Activated CD4-positive, alpha-beta T cell treated with anti-CD3 and anti-CD28 coated beads for 24 hours (primary cell): ENCODE measurements at places on chromosomes 11 and 22.

DNA sequence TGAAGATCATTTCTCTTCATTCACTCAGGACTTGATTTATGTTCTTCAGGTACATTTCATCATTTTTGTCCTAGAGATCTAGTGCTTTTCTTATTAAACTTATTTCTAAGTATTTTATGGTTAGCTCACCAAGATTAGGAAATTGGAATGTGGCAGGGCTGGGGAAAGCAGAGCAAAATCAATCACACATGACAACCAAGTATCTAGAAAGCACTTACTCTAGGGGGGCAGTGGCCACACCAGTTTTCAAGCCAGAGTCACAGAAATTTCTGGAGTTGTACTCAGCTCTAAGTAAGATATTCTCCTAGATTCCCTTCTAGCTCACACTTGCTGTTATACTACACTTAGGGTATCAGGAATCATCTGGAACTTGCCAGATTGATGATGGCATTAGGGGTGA is 33.3 kb upstream of the MYEOV start:
- DNase-seq: no peak

DNA sequence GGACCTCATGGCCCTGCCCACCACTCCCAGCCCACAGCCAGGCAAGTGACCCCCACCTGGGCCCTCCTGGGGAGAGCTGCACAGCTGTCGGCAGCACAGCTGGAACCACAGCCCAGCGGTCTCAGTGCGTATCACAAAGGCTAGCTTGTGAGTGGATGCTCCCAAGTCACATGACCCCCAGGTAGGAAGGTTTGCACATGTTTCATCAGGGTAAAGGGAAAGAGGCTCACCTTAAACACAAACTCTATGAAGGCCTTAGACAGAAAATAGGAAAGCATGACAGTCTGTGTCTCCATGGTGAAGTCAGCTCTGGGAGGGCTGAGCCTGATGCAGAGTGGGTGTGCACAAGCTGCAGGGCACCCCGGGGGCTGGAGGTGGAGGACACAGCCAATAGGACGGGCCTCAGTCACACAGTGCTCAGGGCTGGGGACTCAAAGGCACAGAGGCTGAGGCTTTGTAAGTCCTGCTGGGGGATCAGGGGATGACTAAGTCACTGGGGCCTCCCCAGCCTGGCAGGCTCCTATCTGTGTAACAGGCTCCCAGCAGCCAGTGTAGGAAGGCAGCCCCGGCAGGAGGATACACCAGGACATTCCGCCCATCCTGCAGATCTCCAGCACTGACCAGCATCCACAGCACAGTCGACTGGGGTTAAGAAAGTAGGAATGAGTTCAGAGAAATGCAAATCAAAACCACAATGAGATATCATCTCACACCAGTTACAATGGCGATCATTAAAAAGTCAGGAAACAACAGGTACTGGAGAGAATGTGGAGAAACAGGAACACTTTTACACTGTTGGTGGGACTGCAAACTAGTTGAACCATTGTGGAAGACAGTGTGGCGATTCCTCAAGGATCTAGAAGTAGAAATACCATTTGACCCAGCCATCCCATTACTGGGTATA is 22.0 kb downstream of the CELSR1 start:
- no peak for DNase-seq

DNA sequence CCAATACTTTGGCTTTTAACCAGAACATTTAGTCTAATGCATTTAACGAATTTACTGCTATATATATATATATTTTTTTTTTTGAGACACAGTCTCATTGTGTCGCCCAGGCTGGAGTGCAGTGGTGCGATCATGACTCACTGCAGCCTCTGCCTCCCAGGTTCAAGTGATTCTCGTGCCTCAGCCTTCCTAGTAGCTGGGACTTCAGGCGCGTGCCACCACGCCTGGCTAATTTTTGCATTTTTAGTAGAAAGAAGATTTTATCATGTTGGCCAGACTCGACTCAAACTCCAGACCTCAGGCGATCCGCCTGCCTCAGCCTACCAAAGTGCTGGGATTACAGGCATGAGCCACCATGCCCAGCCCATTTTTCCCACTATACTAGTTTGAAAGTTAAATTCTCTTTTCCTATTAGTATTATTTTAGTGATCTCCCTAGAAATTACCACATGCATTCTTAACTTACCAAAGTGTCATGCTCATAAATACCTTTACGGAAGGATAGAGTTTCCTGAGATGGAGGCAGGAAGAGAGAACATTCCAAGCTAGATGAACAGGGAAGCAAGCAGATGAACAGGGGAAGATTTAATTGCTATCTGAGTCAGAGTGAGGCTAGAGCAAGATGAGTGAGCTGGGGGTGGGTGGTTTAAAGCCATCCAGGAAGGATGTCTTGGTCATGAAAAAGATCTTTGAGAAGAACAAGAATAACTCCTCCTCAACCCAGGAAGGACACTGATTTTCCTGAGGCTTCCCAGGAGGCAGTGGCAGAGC is 4.4 kb upstream of the PGAP2 start:
- DNase-seq: no peak

GRCh38 chr11:31875866-31876560 is 64.9 kb upstream of the PAX6 start:
- DNase-seq: no peak

- no peak for DNase-seq
Measured at GRCh38 chr11:116773203-116774097, 663 bp upstream of the BUD13 start.

GRCh38 chr22:35977136-35977535 is 51.5 kb downstream of the RBFOX2 start:
- DNase-seq: no peak

- no peak for DNase-seq
Measured at GRCh38 chr11:126766440-126766839, 234.1 kb downstream of the KIRREL3 start.

- no peak for DNase-seq
Measured at GRCh38 chr22:45157907-45158306, 5.8 kb upstream of the NUP50 start.

GRCh38 chr11:68297812-68298658 is 14.4 kb upstream of the LRP5 start:
- DNase-seq: peak; percentile 53

DNA sequence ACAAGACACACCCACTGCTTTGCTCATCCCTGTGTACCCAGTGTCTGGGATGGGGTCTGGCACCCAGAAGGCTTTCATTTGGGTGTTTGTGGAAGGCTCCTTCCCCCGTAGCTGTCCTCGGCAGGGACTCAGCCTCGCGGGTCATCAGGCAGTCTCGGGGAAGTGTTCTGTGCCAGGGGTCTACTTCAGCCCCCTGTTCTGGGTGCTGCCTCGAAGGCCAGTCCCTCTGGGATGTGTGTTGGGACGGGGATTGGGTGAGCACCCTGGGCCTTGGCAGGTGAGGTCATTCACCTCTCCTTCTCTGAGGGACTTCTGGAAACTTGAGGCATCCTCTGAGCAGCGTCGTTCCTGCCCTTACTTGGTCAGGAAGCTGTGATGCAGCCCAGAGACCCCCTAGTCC is 65.5 kb downstream of the RPUSD4 start:
- DNase-seq: no peak

- no peak for DNase-seq
Measured at GRCh38 chr22:35910003-35910769, 118.4 kb downstream of the RBFOX2 start.

DNA sequence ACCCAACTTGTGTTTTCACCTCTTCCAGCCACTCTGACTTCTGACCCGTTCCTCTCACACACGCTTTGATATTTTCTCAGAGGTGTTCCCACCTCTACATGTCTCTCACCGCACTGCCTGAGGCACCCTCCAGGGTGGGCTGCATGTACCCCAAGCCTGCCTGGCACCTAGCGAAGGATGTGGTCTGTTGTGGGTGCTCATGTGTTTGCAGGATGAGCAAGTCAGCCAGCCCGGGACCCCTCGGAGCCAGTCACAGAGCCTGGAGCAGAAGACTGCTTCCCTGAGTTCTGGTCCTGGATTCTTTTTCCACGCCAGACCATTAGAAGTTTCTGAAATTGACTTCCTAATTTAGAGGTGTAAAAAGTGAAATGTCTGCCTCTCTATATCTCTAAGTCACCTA is 3.8 kb downstream of the GTSE1 start:
- no peak for DNase-seq

DNA sequence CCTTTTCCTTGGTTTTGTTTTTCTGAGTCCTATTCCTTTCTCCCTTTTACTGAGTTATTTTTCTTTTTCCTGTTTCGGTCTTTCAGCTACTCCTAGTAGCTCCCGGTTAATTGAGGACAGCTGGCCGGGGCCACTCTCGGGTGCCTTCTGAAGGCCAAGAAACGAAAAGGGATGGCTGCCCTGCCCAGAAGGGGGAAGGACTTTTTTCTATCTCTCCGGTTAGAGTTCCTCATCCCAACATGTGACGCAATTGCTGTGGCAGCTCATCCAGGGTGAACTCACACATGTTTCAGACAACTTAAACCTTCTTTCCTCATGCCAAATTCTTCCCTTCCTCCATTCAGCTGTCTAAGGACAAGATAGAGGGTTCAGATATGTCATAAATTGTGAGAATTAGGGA is 83.6 kb downstream of the PIWIL4 start:
- DNase-seq: no peak

DNA sequence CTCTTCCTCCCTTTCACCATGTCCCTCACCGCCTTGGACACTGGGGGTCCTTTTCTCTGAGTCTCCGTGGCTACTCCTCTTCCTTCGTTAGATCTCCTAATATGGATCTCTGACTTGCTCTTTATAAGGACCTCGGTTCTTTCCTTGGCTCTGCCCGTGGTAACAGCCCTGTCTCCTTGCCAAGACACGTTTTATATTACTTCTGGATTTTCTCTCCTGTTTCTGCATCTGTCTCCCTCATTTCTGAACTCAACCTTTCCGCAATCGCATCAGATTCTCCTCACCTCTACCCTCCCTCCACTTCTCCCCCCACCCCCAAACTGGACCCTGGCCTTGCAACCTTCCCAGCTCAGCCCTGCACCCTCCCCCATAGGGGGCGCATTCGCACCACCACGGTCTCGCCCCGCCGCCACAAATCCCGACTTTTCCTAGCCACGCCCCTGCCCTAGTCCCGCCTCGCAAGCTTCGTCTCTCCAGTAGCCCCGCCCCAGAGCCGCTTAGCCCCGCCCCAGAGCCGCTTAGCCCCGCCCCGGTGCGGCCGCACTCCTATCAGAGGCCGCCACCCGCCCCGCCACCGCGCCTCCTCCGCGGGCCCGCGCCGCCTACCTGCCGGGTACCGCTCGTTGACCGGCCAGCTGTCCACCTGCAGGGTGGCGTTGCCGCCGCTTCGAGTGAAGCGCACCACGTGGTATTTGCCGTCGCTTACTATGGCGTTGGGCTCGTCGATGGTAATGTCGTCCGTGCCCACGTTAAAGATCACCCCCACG is 39.0 kb downstream of the SLC22A12 start:
- no peak for DNase-seq

DNA sequence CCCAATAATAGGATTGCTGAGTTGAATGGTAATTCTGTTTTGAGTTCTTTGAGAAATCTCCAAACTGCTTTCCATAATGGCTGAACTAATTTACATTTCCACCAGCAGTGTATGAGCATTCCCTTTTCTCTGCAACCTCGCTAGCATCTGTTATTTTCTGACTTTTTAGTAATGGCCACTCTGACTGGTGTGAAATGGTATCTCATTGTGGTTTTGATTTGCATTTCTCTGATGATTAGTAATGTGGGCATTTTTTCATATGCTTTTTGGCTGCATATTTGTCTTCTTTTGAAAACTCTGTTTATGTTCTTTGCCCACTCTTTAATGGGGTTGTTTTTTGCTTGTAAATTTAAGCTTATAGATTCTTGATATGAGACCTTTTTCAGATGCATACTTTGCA is 97.4 kb downstream of the FDX1 start:
- DNase-seq: no peak

DNA sequence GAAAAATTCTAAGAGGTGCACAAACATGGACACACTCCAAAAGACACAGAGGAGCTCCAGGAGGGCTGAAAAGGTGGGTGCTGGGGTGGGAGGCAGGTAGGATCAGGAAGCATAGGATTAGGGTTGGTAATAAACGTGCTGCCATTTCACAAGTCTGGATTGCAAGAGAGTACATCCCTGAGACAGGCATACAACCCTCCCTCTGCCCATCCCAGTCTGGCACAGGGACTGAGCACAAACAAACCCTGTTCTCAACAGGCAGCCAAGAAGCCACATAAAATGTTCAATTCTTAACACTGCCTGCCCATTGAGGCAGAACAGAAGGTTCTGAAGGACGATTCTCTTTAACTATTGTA is 18.5 kb downstream of the SLC35F2 start:
- no peak for DNase-seq

GRCh38 chr11:134357545-134357839 is 25.7 kb downstream of the GLB1L2 start:
- DNase-seq: no peak

DNA sequence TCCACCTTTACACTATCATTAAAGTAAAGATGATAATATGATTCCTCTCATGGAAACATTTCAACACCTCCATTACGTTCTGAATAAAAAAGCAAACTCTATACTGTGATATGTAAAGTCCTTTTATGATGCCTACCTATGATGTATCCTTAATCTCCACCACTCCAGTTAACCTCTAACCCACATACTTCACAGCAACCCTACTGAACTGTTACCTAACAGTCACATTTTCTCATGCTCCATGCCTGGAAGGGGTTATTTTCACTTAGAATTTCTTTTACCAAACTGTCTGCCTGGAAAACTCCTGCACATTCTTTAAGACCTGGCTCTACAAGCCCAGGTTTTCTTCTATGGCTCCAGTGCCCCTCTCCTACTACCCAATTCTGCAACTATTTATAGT is 129.1 kb downstream of the FCHSD2 start:
- no peak for DNase-seq

- DNase-seq: no peak
Measured at GRCh38 chr22:20651286-20651685, 122.6 kb upstream of the SERPIND1 start.

- no peak for DNase-seq
Measured at GRCh38 chr11:128621601-128622501, 34.5 kb upstream of the ETS1 start.

GRCh38 chr22:28381429-28382167 is 298.0 kb downstream of the TTC28 start:
- DNase-seq: no peak

- peak; percentile 9 for DNase-seq
Measured at GRCh38 chr11:125345421-125346178, 150.5 kb downstream of the FEZ1 start.

- DNase-seq: no peak
Measured at GRCh38 chr22:38940811-38941384, 16.5 kb upstream of the APOBEC3A start.

- DNase-seq: no peak
Measured at GRCh38 chr11:133269267-133269666, 263.0 kb downstream of the OPCML start.

GRCh38 chr11:7639643-7640025 is 33.7 kb downstream of the CYB5R2 start:
- DNase-seq: no peak

- no peak for DNase-seq
Measured at GRCh38 chr22:33350961-33351360, 292.8 kb upstream of the SYN3 start.

- DNase-seq: no peak
Measured at GRCh38 chr11:59181746-59182456, 10.0 kb downstream of the DTX4 start.
